ENCODE measurements at places on chromosomes 13 and 19. TPM values are rescaled to one million over a fixed set of nuclear protein-coding genes. Genes with fewer than 3 reads are reported as not detected.

DNA sequence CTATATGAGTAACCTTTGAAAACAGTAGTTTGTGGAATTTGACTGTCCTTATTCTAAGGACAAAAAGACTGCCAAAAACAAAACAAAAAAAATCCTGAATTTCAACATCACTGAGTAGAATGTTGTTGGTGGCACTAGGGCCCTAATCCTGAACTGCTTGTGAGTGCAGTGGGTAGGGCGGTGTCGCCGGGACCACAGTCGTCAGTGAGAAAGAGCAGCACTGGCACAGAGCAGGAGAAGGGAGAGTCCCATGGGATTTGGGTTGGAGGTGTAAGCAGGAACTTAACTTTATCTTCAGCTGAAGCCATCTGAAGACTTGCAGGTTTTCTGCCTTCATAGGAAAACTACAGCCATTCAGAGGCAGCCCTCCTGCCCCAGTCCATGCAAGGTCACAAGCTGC is 5.6 kb downstream of the PCID2 start:
- DNase-seq, result no peak

- no peak for DNase-seq
Observed at GRCh38 chr13:46761866-46762265, 35.1 kb downstream of the ESD start.

DNA sequence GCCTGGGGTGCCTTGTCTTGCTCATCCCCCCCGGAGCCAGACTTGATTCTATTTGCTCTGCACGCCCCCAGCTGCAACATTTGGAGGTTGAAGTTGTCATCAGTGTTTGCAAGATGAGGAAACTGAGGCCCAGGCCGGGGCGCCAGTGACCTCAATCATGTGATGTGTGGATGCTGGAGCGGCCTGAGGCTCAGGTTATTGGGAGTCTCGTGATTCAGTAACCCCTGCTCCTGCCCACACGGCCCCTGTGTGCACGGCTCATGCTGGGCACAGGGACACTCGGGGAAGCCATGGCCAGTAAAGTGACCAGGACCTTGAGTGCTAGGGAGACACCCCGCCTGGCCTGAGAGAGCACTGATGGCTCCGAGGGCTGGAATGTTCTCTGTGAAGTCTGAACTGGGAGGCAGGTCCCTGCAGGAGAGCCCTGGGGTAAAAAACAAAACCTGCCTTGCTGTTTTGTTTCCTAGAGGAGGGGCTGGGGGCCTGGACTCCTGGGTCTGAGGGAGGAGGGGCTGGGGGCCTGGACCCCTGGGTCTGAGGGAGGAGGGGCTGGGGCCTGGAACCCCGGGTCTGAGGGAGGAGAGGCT is 1.9 kb downstream of the FGF21 start:
- no peak for DNase-seq

- DNase-seq, result no peak
Observed at GRCh38 chr13:68168448-68168847, 938.3 kb upstream of the PCDH9 start.

GRCh38 chr19:7391218-7391670 is 42.5 kb downstream of the ARHGEF18 start:
- no peak for DNase-seq

- peak; percentile 29 for DNase-seq
Observed at GRCh38 chr19:35935911-35936737, at the start of gene LRFN3. Gene LRFN3, plus strand, starts transcription at chr19:35936374. Its CDS starts 3,052 bp downstream, at chr19:35939426.

DNA sequence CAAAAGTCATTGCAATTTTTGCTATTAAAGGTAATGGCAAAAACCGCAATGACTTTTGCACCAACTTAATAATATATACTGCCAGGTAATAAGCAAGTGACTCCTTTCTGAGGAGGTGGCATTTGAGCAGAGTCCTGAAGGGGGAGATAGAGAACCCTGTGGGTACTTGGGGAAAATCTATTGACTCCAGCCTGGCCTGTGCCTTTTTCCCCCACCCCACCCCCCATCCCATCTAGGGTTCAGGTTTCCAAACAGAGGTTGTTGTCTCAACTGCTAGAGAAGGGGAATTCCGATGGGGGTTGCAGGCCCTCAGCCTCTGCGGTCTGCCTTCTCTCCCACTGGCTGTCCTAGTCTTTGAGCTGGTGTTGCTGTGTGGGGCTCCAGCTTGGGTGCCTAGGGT is 11.5 kb downstream of the S1PR2 start:
- DNase-seq, result peak; percentile 14

GRCh38 chr19:51196181-51196580 is 28.7 kb upstream of the CD33 start:
- no peak for DNase-seq

GRCh38 chr13:90276216-90276615 is 1071.3 kb upstream of the MIR17HG start:
- DNase-seq, result no peak

- DNase-seq, result peak; percentile 82
Observed at GRCh38 chr19:38683393-38684077, 36.1 kb downstream of the ACTN4 start.

GRCh38 chr13:67231289-67232000 is 1.3 kb upstream of the PCDH9 start:
- no peak for DNase-seq

DNA sequence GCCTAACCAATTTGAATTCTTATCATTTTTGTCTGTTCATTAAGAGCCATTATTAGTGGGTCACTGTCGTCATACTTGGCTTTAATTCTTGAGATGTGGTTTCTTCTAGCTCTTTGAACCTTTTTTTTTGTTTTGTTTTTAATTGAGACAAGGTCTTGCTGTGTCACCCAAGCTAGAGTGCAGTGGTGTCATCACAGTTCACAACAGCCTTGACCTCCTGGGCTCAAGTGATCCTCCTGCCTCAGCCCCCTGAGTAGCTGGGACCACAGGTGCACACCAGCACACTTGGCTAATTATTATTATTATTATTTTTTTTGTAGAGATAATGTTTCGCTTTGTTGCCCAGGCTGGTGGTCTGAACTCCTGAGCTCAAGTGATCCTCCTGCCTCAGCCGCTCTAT is 25.8 kb upstream of the LDLR start:
- DNase-seq, result no peak

DNA sequence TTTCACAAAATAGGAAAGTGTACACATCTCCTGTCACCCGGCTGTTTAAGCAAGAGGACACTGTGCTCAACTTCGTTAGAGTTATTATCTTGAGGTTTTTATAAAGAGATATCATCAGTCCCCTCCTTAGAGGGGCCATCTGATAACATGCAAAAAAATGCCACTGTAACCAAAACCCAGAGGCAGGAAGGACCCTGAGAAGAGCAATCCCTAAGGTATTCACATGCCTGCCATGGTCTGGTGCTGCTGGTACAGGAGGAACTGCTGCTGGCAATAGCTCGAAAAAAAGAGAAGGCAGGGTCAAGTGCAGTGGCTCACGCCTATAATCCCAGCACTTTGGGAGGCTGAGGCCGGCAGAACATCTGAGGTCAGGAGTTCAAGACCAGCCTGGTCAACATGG is 12.8 kb upstream of the CEACAM3 start:
- no peak for DNase-seq

- DNase-seq, result no peak
Observed at GRCh38 chr19:896434-896833, 3.1 kb downstream of the RNU6-9 start.

- peak; percentile 97 for DNase-seq
Observed at GRCh38 chr19:8412783-8413628, at the start of gene MARCHF2. Gene MARCHF2, plus strand, starts transcription at chr19:8413305. Its CDS starts 8,536 bp downstream, at chr19:8421841.

DNA sequence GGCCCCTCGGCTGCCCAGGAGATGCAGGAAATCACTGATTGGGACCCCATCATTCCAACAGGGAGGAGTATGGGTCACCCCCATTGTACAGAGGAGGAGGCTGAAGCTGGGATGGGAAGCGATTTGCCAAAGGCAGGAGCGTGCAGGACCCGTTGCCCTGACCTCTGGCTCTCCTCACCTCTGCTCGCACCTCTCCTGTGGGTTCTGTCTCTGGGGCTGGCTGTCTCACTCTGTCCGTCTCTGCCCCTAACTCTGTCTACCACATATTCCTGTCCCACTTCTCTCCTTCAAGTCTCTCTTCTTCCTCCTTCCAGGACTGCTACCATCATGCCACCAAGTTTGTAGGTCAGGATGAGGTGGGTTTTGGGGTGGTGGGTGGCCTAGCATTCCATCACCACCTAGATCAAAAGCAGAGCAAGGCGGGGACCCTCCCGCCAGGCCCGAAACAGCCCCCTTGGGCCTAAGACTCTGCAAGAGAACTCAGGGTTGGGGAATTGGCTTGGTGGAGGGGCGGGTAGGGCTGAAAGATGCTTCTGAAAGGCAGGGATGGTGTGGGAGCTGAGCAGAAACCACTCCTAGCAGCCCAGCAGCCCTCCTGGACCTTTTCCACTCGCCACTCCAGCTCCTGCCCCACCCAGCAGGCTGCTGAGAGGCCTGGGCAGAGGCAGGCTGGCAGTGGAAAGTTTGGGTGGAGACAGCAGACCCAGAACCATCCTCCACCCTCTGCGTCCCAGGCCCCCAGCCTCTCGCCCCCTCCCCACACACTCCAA is 1.0 kb upstream of the LGALS7 start:
- no peak for DNase-seq

- peak; percentile 74 for DNase-seq
Observed at GRCh38 chr19:982567-983170, 1.5 kb upstream of the WDR18 start.

DNA sequence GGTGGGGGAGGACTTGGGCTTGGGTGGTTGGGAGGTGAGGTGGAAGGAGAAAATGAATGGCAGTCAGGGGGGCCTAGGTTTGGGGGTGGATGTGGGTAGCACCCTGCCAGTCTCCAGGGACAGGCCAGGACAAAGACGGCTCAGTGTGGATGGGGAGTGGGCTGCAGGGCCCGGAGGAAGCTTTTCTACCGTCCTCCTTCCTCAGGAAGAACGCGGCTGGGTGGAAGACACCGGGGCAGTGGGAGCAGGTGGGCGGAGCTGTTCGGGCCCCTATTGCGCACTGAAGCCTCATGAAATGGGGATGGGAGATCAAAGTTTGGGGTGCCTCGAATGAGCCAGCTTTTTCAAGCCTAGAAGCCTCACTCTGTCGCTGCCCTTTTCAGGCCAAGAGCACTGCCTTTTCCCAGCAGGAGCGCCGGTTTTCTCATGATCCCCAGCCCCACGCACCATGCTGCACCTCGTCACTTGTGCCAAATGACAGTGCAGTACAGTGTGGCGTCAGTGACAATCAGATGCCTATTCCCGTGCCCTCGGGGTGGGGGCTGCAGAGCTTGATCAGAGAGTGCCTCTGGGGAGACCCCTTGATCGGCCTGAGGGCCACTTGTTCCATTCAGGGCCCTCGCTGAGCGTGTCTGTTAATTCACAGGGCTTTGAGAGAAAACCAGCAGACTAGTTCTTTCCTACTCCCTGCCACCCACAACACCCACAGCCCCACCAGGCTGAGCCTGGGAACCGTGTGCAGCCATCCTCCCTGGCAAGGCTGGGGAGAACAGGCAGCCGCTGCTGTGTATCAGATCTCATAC is 1.5 kb downstream of the CALM3 start:
- DNase-seq, result peak; percentile 15

GRCh38 chr13:99311748-99312492 is 4.7 kb upstream of the GPR183 start:
- no peak for DNase-seq

- DNase-seq, result no peak
Observed at GRCh38 chr19:52296400-52296772, 583 bp upstream of the ZNF480 start.

GRCh38 chr19:49758292-49758691 is 4.8 kb downstream of the TSKS start:
- DNase-seq, result no peak

GRCh38 chr19:29079356-29080032 is 133.5 kb downstream of the UQCRFS1 start:
- DNase-seq, result no peak

DNA sequence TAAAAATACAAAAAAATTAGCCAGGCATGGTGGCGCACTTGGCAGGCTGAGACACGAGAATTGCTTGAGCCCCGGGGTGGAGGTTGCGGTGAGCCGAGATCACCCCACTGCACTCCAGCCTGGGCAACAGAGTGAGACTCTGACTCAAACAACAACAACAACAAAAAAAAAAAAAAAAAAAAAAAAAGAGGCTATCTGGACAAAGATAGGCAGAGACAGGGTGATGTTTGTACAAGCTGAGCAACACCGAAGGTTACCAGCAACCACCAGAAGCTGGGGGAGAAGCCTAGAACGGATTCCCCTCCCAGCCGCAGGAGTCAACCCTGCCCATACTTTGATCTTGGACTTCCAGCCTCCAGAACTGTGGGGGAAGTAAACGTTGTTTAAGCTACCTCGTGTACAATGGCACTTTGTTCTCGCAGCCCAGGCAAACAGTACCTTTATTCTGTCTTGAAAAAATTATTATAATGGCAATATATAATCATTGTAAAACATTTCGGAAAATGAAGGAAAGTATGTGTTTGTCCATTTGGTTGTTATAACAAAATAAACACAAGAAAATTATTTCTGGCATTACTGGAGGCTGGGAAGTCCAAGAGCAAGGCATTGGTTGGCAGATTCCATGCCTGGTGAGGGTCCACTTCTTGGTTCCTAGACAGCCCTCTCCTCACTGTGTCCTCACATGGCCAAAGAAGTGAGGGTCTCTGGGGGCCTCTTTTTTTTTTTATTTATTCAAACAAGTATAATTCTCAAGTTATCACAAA is 39.8 kb upstream of the LATS2 start:
- DNase-seq, result no peak

Gene MCEMP1
- not detected for total RNA-seq

Gene SMAD9
- total RNA-seq, result not detected

Gene ATXN8OS
- total RNA-seq, result not detected

Gene PNMA8A
- 0.61 TPM for total RNA-seq

Gene SGCG
- total RNA-seq, result not detected

Gene RNF17
- not detected for total RNA-seq

Gene PSG11
- total RNA-seq, result not detected

Gene FUT1
- 0.09 TPM for total RNA-seq

Gene MAN2B1
- total RNA-seq, result 83.8 TPM

Gene CGB8
- not detected for total RNA-seq

Gene ZNF536
- total RNA-seq, result not detected

Gene NLRP5
- not detected for total RNA-seq

Gene PROSER1
- total RNA-seq, result 96.6 TPM

Gene SIGLEC10
- total RNA-seq, result 2.9 TPM
